ENCODE measurements at places on chromosomes 3 and 15.

DNA sequence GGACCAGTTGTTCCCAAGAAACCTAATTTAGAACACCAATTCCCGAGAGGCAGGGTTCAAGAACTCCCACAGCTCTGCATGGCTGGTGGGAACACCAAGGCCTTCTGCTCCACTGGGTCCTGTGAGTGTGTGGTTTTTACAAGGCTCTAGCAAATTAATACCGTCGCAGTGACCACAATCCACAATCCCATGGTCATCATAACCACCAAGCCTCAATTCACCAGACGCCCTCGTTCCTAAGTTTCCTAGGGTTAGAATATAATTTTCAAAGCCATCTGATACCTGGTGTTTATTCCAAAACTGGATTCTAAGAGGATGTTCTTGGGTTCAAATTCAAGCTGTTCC lies 114.9 kb upstream of the RPL32 start:
- no peak for DNase-seq

DNA sequence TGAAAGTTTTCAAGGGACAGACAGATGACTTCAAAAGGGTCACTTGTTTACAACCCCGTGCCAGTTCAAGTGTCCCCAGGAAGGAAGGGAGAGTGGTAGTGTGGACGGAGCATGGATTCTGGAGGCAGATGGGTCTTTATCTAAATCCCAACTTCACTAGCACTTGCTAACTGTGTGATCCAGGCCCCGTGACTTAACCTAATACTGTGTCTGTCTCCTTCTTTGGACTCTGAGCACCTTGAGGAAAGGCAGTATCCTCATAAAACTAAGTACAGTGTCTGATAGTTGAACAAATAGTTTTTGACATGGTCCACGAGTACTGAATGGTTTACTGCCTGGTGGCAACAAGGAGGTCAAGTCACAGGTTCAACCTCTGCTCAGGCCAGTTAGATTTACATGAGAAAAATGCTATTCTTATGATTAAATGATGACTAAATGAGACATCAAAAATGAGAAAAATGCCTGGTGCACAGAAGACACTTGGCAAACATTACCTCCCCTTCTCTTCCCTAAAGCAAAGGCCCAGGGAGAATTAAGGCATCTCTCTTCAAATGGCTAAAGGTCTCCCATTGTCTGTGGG lies 48.9 kb downstream of the ABCC5 start:
- no peak for DNase-seq

GRCh38 chr3:62818347-62818746 lies 56.9 kb downstream of the CADPS start:
- DNase-seq, result no peak

DNA sequence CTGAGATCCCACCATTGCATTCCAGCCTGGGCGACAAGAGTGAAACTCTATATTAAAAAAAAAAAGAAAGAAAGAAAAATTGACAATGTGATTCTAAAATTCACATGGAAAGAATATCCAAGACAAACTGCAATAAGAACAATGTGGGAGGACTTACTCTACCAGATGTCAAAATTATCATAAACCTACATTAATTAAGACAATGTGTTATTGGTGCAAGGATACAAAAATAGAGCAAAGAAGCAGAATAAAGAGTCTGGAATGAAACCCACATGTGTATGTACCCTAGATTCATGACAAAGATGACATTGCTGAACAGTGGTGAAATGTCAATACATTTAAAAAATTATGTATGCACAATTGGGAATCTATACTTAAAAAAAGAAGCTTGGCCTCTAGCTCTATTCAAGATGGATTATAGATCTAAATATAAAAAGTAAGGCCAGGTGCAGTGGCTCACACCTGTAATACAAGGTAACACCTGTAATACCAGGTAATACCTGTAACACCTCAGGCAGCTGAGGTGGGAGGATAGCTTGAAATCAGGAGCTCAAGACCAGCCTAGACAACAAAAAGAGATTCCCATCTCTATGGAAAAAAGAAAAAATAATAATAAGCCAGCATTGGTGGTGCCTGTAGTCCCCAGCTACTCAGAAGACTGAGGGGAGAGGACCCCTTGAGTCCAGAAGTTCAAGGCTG lies 45.7 kb downstream of the ZBTB11 start:
- DNase-seq, result no peak

DNA sequence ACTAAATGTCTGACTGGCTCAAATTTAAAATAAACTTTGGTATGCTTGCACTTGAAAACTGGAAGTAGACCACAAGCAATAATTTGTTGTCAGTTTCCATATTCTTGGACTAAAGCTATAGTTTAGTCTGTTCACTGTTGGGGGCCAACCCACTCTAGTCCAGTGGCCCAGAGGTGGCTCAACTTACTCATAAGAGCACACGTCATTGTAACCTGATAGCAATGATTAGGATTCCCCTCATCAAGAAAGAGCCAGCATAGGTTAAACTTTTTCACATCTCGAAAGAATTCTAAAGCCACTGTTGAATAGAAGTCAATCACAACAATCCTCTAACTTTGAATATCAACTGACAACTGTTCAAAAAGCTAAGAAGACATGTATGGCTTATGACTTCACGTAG lies 147.0 kb downstream of the MEIS2 start:
- DNase-seq, result no peak

DNA sequence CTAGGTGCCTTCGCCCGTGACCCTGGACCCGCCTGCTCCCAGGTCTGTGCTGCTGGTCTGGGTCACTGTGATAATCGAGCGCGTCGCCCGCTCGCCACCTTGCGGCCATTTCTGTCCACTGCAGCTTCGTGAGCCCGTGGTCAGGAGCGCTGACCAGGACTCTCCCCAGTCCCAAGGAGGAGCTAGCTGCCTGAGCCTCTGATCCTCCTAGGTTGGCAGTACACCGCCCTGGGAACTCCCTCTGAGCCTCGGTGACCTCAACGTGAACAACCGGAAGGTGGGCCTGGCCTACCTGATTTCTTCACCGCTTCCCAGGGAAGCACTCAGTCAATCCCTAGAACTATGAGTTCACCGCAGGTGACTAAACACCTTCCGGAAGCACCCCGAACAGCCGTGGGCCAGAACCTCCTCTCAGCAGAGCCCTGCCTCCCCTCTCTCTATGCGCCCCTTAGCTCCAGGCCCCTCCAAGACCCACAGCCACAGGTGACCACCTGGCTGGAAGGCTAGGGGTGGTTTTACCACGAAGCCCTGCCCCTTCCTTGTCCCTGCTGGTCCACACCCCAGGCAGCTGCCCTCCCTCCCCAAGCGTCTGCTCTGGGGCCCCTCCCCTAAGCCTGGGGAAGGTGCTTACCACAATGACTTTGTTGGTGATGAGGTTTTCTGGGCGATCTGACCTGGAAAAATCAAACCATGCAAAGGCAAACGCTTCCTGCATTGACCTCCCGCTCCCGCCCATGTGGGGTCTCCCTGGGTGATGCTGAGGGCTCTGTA lies 9.7 kb downstream of the PLA2G4D start:
- no peak for DNase-seq

DNA sequence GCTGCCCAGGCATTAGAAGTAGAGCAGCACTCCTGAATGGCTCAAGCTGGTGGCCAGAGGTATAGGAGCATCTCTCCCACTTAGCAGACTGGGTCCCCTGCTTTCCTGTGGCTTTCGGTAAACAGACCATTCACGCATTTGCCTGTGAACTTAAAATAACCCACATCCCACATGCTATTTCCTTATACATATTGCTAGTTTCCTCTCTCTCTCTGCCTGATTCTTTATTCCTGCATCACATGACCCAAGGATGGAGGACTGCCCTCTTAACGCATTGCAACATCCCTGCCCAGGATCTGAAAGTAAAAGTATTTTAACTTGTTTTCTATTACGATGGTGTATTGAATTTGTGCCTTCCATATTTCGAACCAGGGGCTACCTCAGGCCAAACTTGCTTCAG lies 43.4 kb upstream of the NLGN1 start:
- DNase-seq, result no peak

DNA sequence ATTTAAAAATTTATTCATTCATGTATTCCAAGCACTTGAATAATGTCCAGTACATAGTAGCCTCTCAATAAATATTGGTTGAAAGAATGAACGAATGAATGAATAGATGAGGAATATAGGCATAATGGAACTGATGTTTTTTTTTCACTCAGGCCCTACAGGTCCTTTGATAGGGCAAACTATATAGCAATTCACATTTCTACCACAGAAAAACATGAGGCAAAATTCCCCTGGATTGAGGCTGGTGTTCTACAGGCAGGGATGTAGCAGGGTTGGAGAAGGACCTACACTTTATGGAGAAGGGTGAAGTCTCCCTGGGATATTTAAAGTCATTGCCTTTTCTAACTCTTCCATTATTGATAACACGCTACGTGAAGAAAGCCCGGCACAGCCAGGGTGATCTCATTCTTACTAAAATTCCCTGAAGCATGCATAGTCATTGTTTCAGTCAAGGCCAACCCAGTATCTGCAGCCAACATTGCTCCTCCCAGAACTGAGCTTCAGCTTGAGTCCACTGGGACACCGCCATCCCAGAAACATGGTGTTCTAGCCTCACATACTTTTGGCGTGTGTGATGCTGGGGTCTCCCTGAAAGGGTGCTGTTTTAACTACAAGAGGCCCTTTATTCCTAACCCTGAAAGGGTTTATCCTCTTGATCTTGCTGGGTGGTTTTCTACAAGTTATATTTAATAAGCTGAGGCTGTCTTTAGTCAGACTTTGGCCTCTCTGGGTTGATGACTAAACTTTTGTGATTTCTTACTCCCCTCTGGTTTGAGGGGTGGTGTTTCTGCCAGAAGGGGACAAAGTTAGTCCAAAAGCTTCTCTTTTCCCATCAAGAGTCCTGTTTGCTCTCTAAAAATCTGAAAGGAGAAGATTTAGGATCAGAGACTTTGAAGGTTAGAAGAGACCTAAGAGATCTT lies 25.9 kb upstream of the FBN1 start:
- DNase-seq, result no peak

- no peak for DNase-seq
Observed at GRCh38 chr3:23244324-23245041, 41.4 kb downstream of the UBE2E2 start.

DNA sequence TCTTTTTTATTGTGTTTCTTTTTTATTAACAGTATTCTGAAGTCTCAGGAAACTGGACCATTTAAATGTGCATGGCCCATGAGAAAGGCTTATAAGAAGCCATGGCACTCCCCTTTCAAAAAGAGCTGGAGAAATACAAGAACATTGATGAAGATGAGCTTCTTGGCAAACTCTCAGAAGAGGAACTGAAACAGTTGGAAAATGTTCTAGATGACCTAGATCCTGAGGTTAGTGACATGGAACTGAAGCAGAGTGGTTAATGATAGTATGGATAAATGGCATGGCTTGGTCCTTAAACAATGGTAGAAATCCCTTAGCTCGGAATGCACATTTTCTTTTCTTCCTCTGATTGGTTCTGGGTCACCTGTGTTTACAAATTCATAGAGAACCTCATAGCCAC lies 14.9 kb downstream of the TMOD2 start:
- no peak for DNase-seq

GRCh38 chr3:123371859-123372685 lies 76.8 kb downstream of the ADCY5 start:
- DNase-seq, result no peak

DNA sequence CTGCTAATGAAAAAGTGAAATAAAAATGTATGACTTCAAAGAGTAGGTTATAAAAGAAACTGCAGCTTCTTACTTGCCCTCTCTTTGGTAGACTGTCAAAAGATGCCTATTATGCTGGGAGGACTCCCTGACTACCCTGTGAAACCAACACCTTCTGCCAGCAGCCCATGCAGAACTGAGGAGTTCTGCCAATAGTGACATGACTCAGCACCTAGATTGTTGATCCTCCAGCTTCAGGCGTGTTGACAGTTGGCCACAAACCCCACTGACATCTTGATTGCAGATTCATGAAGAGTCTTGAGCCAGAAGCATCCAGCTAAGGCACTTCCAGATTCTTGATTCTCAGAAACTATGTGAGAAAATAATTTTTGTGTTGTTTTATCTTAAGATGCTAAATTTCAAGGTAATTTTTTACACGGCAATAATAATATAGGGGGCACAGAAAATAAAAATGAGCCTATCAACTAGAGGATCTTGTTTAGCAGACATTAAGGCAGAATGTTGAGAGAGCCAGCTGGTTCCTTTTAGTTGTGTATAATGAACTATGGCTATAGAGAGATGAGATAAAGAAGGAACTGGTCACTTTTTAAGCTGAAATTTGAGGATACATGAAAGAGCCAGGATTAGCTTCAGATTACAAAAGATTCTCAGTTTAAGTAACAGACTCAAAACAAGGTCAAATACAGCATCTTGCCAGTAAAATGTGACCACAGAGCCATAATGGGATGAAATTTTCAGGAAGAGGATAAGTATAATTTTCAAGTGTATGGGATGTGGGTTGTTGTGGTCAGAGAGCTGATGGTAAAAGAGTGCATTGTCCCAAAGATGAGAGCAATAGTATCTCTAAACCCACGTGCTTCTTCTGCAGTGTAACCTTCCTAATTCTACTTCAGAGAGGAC lies 588.7 kb upstream of the CBLB start:
- peak; percentile 42 for DNase-seq

- DNase-seq, result no peak
Observed at GRCh38 chr15:95687061-95687460, 643.4 kb upstream of the NR2F2 start.

DNA sequence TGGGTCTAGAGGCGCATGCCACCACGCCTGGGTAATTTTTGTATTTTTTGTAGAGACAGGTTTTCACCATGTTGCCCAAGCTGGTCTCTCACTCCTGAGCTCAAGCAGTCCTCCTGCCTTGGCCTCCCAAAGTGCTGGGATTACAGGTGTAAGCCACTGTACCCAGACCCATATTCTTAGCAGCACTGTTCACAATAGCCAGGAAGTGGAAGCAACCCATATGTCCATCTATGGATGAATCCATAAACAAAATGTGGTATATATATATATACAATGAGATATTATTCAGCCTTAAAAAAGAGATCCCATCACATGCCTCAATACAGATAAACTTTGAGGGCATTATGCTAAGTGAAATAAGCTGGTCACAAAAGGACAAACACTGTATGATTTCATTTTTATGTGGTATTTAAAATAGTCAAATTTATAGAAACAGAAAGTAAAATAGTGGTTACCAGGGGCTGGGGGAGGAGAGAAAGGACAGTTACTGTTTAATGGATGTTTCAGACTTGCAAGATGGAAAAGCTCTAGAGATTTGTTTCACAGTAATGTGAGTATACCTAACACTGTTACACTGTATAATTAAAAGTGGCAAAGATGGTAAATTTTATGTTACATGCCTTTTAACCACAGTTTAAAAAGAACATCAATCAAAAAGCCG lies 35.7 kb upstream of the GRAMD1C start:
- DNase-seq, result no peak

DNA sequence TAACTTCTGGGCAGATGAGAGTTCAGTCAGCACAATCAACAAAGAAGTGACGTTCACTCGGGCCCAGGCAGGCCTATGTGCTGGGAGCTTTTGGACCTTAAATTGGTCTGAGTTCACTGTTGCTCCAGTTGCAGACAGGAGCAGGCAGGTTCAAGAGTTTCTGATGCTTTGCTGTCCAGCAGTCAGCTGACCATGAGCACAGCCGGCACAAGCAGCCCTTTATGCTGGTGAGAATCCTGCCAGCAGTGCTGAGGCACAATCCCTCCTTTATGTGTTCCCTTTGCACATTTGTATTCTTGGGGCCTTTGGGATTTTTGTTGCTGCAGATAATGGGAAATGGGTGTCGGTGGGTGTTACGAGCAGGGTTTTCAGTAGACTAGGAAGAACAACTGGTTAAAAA lies 81.2 kb upstream of the GOLGA8J start:
- no peak for DNase-seq
